Left colon (tissue), 2 donors: ENCODE measurements at places on chromosomes 6 and 20. TPM values are rescaled to one million over a fixed set of nuclear protein-coding genes. Genes with fewer than 3 reads are reported as not detected.

The HLA-DQA1 gene
- 5.1 TPM for total RNA-seq

GRCh38 chr6:18284261-18284660, 19.9 kb upstream of the DEK start:
- DNase-seq, result no peak

GRCh38 chr6:48401016-48401415, 290.0 kb upstream of the PTCHD4 start:
- no peak for DNase-seq

DNA sequence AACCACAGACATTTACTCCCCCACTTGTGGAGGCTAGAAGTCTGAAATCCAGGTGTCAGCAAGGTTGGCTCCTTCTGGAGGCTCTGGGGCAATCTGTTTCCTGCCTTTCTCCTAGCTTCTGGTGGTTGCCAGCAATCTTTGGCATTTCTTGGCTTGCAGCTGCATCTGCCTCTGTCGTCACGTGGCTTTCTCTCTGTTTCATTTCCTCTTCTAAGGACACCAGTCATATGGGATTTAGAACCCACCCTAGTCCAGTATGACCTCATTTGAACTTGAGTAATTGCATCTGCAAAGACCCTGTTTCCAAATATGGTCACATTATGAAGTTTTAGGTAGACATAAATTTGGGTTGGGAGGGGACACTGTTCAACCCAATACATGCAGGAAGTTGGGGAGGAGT, 56.2 kb upstream of the EPB41L1 start:
- DNase-seq, result peak; percentile 75

- no peak for DNase-seq
These were observed 179.8 kb upstream of the RIMS1 start for GRCh38 chr6:71706523-71706922.

DNA sequence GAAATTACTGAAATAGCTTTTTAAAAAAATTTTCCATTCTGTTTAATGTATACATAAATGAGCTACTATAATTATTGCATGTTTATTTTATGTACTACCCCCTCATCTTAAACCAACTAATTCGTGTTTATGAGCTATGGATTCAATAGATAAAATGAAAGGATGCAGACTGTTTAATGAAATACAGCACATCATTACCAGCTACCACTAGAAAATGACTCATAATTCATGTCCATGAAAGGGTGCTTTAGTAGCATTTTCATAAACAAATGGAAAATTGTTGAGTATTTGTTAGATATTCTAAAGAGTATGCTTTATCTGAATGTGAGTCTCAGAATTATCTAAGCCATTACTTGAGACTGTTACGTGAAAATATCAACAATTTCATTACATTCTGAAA, 1590.1 kb downstream of the HACE1 start:
- no peak for DNase-seq

DNA sequence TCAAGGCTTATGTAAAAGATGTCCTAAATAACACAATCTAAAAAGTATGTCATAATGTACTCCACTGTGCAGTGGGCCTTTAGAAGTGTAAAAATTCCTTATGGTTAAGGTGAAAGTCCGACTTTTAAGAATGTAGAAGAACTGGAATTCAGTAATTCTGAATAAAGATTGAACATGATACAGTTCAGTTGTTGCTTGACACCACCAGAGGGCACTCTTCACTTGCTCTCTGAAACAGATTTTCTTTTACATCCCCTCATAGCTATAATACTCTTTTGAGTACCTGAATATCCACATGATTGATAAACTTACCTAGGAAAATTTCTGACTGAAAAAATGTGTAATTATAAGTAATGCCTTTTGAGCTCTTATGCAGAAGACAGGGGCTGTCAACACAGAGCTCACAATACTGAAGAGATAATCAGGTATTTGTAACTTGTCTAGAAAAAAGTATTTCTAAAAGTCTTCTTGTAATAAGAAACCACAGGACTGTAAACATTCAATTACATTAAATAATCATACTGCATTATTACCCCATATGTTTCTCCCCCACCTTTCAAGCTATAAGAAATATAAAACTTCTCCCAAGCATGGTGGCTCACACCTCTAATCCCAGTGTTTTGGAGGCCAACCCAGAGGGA, 92.1 kb downstream of the POPDC3 start:
- DNase-seq, result peak; percentile 22

DNA sequence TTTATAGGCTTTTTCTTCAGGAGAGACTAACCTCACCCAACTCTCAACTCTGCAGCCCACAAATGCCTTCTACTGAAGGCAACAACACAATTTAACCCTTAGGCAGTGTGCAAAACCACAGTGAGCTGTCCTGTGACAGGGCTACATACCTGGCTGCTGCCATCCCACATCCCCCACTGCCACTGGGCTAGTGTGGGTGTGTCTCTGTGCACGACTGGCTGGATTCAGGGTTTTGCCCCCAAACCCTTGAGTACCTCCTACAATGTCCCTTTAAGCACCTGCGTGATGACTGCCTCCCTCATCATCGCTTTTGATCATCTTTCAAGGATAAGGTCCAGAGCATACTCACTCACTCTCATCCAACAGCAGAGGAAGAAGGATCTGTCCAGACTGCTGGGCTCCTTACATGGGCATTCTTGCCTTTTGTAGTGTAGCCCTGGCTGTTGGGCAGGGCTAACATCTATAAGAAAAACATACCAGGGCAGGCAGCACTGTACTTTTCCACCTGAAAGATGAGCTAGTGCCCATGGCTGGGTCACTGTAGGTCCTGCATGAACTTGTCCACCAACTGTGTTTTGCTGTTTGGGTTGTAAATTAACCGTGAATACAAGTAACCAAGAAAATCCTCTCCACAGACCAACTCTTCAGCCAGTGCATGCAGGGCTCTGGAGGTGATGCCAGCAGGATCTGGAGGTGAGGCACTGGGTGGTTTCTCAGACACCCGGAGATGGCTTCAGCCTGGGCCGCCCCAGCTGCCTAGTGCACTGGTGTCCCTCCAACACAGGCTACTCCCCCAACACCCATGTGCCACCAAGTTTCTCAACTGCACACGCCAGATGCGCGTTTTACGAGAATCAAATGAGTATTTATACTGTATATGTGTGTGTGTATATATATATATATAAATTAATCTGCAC, 45.2 kb downstream of the PLCG1 start:
- no peak for DNase-seq

- no peak for DNase-seq
These were observed 12.8 kb downstream of the ESF1 start for GRCh38 chr20:13771853-13772453.

DNA sequence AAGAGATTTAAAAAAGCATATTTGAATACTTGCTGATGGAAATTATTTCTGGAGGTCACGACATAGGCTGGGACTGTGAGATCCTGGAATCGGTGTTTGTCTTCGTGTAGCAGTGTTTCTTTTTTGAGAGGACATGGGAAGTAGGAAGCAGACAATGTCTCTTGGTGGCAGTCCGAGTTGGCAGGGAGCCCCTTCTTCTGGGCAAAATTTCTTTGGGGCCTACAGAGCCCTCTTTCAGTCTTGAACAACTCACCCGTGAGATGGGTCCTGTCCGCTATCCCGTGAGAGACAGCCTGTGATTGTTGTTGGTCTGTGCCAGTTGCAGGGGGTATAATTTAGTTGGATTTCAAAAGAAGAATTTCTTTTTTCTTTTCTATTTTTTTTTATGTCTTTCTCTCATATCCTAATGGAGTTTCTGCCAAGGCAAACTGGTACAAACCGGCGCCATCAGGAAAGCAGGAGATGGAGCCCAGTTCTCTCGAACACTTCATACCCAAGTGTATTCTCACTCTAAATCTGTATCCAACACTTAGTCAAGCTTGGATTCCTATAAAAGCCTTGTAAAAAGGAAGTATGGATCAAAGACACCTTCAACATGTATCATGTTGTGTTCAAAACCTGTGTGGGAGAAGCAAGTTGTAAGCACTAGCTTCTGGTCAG, 785.1 kb downstream of the MAFB start:
- DNase-seq, result no peak

GRCh38 chr6:160595838-160596832, 67.9 kb downstream of the LPA start:
- no peak for DNase-seq
